CD4-positive, alpha-beta T cell treated with Interleukin-1 beta for 1 hour (primary cell): ENCODE measurements at places on chromosomes 11 and 22.

DNA sequence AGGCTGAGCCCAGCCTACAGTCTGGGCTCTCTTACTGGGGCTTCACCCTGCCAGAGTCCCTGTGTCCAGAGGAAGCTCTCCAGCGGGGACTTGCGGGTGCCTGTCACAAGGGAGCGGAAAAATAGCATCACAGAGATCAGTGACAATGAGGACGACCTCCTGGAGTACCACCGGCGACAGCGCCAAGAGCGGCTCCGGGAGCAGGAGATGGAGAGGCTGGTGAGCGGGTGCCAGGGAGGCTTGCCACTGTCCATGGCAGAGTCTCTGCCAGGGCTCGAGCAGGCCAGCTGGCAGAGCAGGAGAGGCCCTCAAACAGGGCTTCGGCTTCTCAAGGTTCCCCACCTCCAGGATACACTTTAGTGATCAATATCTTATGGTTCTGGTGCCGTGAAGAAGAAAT lies 21.0 kb downstream of the PHLDB1 start:
- no peak for DNase-seq

DNA sequence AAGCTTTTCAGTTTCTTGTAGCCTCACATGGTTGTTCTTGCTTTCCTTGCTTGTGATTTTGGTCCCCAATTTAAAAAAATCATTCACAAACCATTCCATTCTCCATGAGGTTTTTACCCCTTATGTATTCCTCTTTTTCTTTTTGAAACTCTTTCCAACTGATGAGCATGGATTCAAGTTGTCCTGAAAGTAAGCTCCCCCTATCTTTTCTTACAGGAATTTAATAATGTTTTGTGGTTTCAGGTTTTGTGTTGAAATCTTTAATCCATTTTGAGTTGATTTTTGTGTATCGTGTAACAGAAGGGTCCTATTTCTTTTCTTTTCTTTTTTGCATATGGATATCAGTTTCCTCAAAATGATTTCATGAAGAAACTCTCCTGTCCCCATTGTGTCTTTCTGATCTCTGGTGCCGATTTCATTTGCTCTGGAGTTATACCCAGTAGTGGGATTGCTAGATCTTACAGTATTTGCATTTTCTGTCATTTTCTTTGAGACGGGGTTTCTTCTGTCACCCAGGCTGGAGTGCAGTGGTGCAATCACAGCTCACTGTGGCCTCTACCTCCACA lies 58.5 kb downstream of the LRRC74B start:
- no peak for DNase-seq

- DNase-seq: no peak
These were observed 534 bp downstream of the RBFOX2 start for GRCh38 chr22:36027935-36028645.

- DNase-seq: no peak
These were observed 630.2 kb downstream of the BRD1 start for GRCh38 chr22:49197505-49197904.

- no peak for DNase-seq
These were observed 93.6 kb downstream of the FEZ1 start for GRCh38 chr11:125402435-125402834.

DNA sequence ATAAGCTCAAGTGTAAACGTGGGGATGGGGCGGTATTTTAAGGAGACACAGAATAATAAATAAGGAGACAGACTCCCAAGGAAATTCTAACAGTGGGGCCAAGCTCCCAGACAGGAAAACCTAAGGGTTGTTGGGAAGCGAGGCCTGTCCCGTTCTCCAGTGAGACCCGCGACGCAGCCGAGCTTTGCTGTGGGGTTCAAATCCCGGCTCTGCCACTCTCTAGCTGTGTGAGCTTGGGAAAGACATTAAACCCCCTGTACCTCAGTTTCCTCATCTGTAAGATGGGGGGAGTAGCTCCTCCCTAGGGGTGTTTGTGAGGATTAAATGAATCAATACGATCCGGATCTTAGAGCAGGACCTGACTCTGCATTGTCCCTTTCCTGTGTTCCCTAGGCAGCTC lies 106.8 kb downstream of the TRIM29 start:
- DNase-seq: no peak

DNA sequence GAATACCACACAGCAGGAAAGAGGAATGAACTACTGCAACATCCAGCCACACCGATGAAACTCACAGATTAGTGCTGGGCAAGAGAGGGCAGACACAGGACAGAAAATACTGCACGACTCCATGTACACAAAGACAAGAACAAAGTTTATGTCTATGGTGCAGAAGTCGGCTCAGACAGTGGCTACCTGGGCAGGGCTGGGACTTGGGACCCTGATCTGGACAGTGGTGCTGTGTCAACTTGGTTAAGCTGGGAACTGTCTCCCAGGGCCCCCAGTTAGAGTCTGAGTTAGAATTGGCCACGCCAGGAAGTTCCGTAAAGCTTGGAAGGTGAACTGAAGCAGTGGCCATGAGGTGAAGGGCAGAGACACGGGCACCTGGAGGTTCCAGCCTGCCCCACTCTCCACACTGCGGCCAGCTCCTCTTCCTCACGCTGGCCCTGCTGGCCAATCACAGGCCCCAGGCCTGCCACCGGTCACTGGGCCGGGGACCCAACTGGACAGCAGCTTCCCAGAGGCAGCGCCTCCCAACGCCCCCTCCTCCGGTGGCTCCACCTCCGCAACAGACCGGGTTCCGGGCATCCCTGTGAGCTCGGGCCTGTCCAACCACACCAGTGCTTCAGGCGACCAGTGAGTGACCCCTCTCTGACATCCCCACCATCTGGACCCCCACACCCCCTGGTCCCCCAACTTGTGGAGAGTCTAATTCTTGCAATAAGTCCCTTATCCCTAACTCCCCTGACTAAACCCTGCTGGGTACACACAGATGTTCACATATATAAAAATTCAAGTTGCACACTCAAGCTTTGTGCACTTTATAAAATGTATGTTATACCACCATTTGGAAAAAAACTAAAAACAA lies 93.7 kb downstream of the MICAL3 start:
- no peak for DNase-seq

- no peak for DNase-seq
These were observed 12.2 kb downstream of the AP2A2 start for GRCh38 chr11:937841-938261.

DNA sequence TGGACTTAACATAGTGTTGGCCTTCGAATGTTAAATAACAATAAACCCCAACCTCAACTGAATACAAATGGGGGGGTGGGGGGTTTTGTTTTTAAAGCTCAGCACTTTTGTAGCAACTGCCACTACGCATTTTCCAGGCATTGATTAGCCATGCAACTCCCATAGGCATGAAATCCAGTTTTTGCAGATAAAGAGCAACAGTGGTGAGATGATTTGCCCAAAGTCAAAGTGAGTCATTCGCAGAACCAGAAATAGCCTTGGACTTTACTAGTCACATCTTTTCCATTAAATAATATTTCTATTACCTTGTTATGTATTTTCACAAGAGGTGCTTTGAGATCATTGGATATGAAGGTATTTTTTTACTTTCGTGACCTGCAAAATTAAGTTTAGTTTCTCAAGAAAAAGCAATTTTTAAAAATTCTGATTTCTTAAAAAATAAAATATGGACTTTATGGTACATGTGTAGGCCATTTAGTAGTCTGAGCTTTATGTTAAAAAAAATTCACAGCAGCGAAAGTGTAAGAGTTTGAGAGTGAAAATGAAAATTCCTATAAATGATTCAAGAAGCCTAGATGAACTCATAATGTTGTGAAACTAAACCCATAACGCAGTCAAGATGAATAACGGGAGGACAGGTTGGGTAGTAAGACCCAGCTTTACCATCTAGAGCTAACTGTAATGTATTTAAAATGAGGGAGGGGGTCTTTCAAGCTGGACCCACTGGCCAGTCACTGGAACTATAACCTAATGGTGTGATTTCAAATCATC lies 1.9 kb upstream of the PHF21A start:
- no peak for DNase-seq

DNA sequence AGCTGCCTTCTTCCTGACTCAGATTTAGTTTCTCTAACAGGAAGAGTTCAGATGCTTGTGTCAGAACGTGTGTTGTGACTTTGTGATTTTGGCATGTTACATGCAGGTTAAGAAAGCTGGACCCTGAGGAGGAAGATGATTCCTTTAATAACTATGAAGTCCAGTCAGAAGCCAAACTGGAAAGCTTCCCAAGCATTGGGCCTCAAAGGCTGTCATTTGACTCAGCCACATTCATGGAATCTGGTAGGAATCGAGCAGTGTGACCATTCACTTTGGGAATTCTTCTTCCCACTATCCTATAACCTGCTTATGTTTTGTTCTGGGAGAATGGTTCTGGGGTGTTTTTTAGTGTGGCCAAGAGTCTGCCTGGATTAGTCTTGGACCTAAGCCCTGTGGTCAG lies 48.0 kb downstream of the CABIN1 start:
- no peak for DNase-seq
